Suppressor macrophage treated with lipopolysaccharide for 4 hours (primary cell): ENCODE measurements at places on chromosomes 11 and 22.

DNA sequence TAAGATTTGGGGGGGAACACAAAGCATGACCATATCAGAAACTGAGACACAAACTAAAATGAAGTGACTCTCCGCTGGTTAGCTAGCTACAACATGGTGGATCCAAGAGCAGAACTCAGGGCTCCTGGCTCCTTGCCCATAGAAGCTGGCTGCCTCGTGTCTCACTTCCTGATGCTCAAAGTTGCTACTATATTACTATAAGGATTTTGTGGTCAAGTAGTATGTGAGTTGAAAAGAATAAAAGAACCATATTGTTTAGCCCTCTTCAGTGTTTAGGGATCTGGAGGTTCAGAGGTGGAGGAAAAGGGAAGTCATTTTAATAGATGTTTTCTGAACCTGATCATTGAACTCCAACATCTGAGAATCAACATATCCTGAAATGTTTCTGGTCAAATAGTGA, 16.9 kb upstream of the SIK2 start:
- peak; percentile 62 for DNase-seq

GRCh38 chr11:37704791-37705190, 1106.8 kb upstream of the RAG2 start:
- DNase-seq: no peak

- no peak for DNase-seq
Observed at GRCh38 chr22:28978158-28978557, 83.5 kb downstream of the C22orf31 start.

DNA sequence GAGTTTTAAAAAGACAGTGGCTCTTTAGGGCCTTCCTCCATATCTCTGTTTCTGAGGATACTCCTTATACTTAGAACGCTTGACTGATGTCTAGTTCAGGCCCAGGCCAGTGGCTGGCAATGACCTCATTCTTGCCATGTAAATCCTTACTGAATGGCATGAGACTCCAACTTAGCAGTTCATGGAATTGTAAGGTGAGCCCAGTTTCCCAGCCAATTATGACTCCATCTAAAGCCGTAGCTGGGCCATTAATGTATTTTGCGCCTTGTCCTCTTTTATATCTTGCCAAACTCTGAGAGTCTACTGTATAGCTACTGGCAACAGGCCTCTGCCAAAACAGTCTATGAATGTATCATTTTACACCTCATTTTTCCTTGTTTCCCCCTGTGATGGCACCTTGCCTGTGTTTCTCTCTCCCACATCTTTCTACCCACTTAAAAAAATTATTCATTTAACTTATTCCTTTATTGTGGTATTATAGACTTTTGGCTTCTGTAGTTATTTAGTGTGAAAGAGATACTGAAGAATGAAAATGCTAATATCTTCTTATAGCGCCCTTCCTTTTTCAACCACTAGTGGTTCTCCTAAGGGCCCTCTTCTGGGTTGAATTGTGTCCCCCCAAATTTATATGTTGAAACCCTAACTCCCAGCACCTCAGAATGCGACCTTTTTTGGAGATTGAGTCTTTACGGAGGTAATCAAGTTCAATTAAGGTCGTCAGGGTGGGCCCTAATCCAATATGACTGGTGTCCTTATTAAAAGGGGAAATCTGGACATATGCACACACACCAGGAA, 67.4 kb downstream of the ZNRF3 start:
- DNase-seq: no peak

DNA sequence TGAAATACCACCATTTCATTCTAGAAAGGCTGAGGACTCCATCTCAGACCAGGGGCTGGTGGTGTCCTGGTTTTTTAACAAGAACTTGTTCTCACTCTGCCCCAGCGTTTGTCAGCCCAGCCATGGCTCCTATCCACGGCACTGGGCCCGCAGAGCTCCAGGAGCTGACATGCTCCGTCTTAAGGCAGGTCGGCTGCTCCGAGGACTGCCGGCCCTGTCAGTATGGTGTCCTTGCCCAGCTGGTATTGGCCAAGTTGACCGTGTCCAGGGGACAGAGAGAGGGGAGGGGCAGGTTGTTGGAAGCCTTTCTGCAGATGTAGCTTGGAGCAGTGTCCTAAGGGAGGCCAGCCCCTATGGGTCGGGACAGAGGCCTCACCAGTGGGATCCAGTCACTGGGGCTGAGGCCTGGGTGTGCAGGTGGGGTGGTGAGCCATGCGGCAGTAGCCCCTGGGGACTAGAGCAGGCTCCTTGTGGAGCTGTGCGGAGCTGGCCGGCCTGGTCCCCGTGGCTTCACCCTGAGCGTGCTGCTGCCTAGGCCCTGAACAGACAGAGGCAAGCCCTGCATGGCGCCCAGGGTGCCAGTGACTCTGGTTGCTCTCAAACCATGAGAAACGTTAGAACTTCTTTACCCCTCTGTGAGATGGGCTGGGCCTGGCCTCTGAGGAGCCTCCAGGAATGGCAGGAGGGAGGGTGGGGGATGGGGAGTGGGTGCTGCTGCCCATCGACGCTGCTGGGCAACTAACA, 39.9 kb upstream of the KCNQ1OT1 start:
- DNase-seq: no peak

DNA sequence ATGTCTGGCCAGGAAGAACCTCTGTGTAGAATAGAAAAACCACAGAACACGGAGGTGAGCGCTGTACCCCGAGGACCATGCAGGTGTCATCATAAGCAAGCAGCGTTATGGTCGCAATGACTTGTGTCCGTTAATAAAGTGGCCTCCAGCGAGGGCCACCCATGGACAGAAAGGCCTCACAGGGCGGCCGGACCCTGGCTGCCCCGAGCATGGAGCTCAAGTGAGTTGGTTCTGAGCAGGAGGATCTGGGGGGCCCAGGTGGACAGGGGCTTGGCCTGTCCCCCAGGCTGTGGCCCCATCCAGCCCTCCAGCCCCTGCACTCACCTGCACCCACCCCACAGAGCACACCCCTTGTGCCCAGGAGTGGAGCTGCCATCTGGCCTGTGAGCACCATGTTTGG, 133.8 kb downstream of the BRD1 start:
- no peak for DNase-seq

GRCh38 chr11:112266410-112266778, 5.7 kb upstream of the PLET1 start:
- no peak for DNase-seq

DNA sequence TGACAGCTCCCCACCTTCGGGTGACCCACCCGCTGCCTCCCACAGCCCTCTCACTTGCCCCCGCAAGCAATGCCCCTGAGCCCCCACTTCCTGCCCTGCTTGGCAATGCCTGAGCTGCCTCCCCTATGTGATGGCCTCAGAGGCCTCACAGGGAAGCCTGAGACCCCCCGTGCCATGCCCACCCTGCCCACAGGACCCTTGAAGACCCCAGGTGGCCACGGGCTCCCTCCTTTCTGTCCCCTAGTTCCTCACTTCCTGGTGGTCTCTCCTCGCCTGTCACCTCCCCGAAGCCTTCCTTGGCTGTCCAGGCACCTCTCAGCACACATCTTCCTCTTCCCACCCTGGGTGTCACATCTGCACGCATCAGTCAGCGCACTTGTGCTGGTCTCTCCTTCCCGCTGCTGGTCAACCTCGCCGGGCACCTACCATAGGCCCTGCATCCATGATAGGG, 90.5 kb downstream of the BRD1 start:
- DNase-seq: no peak

GRCh38 chr11:8296872-8297271, 33.2 kb upstream of the LMO1 start:
- no peak for DNase-seq

- DNase-seq: no peak
Observed at GRCh38 chr11:41273908-41274307, 185.5 kb downstream of the LRRC4C start.

DNA sequence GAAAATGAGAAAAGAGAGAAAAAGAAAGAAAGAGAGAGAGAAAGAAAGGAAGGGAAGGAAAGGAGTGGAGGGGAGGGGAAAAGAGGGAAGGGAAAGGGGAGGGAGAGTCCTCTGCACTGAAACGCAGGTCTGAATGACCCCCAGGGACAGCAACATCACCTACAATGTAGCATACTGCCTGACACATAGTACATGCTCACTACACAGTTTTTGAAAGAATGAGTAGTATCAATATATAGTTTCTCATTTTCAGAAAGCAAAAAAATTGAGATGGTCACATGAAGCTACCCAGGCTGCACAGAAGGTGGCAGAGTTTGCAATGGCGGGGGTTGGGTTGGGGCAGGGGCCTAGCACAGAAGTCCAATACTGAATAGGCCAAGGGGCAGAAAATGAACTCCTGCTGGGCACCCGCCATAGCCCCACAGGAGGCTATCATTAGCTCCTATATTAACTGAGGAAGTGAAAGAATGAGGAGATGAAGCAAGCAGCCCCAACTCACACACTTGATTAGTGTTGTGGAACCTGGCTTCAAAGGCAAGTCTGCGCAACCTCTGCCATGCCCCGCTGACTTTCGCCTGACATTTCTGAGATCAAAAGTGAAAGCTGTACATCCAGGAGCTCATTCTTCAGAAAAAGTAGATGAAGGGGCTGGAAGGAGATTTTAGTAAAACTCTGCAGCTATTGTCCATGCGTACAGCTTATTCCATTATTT, 241.2 kb upstream of the SYN3 start:
- peak; percentile 47 for DNase-seq

DNA sequence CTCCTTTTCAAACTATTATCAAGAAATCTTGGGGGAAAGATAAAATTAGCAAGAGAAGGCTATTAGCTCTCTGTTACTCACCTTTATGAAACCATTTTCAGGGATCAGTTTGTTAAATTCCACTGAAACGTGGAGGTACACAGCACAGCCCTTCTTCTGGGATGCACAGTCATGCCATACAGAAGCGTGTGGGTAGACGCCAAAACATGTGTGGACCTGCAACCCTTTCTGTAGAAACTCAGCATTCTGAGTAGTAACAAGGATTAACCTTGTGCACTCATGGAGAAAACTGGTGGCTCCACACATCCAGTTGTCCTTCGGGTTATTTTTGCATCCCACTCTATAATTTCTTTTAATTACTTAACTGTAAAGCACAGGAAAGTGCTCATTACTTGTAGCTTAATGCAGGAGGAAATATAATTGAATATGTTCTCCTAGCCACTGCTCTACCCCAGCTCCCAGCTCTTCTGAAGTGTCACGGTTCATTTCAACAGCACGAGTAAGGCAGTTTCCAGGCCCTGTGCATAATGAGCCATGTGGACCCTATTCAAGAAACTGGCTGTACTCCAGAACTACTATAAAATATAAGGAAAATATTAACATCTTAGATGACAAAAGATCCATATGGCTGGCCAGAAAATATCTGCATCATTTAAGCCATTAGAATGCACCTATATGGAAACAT, 26.1 kb downstream of the BDNF start:
- DNase-seq: no peak

GRCh38 chr22:49134076-49134475, 693.6 kb downstream of the BRD1 start:
- no peak for DNase-seq

DNA sequence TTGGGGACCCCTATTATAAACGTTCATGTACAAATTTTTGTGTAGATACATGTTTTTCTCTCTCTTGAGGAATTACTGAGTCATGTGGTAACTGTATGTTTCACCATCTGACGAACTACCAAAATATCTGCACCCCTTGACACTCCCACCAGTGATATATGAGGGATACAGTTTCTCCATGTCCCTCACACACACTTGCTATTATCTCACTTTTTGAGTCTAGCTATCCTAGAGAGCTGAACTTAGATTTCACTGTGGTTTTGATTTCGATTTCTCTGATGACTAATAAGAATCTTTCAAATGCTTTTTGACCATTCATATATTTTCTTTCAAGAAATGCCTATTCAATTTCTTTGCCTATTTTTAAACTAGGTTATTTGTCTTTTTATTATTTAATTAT, 200.2 kb downstream of the PGR start:
- DNase-seq: no peak

- DNase-seq: no peak
Observed at GRCh38 chr11:108403052-108403451, 64.3 kb downstream of the C11orf65 start.

DNA sequence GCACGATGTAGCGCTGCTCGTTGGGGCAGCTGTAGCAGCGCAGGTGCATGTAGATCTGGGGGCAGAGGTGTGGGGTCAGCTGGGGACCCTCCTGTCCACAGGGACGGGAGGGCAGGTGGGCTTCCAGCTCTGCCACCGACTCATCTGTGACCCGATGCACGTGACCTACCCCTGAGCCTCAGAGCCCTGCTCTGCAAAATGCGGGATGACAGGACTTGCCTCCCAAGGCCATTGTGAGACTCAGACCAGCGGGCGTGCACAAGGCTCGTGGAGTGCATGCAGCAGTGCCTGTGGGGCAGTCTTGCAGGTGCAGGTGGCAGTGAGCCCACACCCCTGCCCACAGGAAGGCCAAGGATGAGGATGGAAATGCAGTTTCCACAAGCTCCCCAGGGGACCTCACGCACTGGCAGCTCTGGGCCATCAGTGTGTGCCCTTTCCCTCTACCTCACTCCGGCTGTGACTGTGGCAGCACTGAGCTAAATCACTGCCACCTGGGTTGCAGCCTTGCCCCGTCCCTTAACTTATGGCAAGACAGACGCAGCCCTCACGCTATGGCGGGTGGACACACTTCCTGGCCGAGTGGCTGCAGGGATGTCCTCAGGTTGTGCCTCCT, 26.7 kb downstream of the TMEM184B start:
- DNase-seq: no peak

DNA sequence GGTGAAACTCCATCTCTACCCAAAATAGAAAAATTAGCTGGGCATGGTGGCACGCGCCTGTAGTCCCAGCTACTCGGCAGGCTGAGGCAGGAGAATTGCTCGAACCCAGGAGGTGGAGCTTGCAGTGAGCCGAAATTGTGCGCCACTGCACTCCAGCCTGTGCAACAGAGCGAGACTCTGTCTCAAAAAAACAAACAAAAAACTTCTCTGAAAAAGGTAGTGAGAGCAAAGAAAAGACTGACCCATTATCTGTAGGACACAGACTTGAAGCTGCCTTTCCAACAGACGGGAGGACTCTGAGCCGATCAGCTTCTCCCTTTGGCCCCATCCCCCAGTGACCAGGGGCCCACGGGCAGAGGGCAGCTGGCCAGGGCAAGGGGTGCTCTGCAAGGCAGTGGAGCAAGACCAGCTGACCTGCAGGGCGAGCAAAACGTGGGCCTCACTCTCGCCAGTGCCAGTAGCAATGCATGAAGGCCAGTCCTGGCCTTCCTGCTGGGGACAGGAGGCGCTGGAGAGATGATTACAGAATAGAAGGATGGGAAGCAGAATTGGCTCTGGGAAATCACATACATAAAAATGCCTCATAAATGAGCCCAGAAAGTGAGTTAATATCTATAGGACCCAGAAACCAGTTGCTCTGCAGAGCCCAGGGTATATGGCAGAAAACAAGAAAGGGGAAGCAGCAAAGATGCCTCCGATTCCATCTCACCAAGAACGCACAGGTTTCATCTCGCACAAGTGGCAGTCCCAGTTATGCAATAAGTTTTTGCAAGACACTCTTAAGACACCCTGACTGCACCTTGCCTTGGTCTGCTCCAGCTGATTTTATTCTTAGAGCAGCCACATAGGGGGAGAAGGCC, 2.8 kb downstream of the EHD1 start:
- DNase-seq: no peak
